ENCODE measurements at places on chromosomes 12 and 14.

- no peak for DNase-seq
Observed at GRCh38 chr12:79098530-79098929, 234.0 kb downstream of the SYT1 start.

DNA sequence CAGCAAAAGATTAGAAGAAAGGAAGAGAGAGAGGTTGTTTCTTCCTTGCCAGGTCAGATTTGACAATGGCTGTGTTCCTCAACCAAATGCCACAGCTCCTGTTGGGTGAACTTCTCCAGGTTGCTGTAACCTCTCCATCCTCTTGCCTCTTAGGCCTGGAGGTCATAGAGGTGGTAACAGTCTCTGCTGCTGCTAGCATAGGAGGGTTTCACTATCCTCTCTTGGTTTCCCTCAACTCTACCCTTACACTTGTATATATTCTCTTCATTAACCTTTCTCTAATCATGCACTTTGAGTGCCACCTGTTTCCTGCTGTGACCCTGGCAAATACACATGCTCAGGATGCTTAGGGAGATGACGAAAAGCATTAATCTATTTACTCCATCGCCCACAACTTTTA is 67.7 kb upstream of the HIF1A start:
- DNase-seq = no peak

DNA sequence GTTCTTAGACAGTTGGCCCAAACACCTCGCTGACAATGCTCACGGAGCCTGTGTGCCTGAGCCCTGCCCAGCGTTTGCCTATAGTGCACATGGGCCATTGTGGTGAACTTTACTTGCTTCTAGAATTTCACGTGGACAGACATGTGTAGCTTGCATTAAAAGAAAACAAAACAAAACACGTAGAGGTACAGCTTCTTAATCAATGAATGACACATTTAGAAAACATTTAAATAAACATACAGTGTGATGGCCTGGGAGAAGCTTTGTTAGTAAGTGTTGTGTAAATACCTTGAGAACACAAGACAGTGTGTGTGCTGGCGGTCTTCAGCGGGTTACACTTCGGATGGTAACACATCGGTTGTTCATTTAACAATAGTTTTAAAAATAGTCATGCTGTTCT is 38.1 kb downstream of the SMOC1 start:
- no peak for DNase-seq

DNA sequence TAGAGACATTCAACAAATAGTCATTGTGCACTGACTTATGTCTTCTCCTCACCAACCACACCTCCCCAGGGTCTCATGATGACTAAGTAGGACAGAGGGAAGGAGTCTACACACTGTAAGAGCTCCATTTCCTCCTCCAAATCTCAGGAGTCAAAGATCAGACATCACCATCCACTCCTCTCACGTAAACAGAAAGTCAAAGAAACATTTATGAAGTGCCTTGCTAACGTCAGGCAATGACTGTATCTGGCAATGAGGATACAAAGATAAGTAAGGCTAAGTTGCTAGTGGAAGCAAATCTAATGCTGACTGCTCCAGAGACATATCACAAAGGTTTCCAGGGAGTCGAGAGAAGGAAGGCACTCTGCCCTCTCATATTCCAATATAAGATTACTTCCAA is 88.9 kb downstream of the SLC2A13 start:
- DNase-seq = no peak

DNA sequence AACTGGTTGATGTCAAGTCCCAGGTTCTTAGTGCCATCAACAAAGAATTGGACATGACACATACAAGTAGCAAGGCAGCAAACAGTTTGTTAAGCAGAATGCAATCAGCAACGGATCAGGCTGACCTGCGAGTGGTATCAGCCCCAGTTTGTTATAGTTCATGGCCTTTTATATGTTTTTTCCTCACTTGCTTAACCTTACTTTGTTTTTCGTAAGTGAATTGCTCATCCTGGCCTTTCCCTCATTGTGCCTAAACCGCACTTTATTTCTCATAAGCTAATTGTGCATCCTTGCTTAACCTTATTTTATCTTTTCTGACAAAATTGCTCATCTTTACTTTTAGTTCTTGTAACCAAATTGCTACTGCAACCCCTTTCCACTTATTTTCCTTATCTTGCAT is 4.1 kb downstream of the ETFBKMT start:
- no peak for DNase-seq

DNA sequence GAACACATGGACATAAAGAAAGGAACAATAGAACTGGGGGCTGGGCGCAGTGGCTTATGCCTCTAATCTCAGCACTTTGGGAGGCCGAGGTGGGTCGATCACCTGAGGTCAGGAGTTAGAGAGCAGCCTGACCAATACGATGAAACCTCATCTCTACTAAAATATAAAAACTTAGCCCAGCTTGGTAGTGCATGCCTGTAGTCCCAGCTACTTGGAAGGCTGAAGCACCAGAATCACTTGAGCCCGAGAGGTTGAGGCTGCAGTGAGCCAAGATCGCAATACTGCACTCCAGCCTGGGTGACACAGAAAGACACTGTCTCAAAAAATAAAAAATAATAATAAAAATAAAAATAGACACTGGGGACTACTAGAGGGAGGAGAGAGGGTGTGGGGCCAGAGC is 154.5 kb downstream of the SEC23A start:
- DNase-seq = no peak

DNA sequence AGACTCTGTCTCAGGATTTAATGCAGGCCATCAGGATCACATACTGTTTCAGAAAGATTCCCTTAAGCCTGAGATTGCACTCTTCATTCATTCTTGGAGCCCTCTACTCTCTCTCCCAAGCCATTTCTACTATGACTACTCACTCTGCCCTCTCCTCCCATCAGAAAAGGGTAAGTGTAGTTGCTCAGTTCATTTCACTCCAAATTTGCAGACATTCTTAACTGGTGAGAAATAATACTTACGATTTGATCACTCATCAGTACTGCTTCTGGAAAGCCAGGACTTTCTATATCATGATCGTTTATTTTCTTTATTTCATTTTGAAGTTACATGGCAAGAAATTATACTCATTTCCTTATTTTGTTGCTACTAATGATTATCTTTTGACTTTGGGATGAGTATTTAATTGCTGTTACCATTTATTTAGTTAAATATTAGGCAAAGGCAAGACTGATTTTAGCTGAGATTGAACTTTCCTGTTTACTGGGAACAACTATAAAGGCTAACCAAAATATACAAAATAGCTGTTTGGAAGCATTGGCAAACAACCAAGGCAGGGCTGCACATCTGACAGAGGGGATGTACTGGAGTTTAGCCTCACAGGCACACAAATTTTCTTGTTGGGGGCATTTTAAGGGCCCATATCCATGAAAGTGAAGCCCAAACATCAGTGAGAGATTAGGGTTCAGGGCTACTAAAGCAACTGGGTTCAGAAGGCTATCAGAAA is 4.1 kb upstream of the RERG start:
- no peak for DNase-seq

GRCh38 chr12:89494411-89495231 is 30.0 kb downstream of the GALNT4 start:
- peak; percentile 57 for DNase-seq

GRCh38 chr14:55152052-55152753 is 23.2 kb downstream of the LGALS3 start:
- DNase-seq = no peak

- no peak for DNase-seq
Observed at GRCh38 chr12:22533155-22533554, 11.2 kb downstream of the C2CD5 start.

- DNase-seq = no peak
Observed at GRCh38 chr12:87163122-87163521, 866.1 kb downstream of the C12orf50 start.

DNA sequence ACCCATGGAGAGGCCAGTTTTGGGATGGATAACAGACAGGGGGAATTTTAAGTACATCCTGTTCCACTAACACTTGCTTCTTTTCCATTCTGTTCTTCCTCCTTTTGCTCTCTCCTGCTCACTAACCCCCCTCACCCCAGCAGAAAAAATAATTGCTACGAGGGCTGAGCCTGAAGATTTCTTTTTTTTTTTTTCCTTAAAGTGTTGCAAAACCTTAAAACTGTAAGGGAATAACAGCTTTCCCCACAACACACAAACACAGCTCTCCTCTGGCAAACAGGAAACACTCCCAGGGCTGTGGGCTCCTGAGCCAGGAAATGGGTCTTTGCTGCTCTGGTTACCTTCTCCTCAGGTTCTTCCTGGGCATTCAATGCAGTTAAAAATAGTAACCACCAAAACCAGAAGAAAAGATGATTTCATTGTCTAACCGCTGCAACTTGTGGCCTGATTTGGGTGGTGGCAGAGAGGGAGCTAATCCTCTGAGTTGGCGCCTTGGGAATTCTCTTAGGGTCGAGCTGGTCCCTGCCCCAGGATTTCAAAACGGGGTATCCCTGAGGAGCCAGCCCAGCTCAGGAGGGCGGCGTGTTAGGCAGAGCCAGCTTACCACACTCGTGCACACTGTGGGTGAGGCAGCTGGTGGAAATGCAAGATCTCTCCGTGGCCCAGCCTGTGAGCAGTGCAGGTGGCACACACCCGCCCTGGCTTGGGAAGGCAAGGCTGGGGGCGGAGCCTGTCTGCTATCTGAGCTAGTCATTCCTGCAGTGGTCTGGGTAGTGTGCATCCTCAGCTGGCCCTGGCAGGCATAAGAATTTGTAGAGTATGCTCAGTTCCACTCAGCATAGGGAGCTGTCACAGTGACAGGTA is 17.1 kb upstream of the EMP1 start:
- peak; percentile 62 for DNase-seq

- no peak for DNase-seq
Observed at GRCh38 chr14:94362614-94363133, 25.7 kb downstream of the SERPINA1 start.

DNA sequence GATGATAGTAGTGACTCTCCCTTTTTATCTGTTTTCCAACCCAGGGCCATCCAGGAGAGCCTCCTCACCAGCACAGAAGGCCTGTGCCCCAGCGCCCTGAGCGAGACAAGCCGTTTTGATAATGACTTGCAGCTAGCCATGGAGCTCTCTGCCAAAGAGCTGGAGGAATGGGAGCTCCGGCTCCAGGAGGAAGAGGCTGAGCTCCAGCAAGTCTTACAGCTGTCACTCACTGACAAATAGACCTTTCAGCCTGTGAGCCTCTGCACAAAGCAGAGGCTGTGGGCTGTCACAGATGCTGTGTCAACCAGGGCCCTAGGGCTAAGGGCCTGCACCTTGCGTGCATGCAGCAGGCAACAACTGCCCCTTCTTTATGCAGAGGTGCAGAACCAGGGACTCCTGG is 11.0 kb downstream of the C12orf76 start:
- DNase-seq = no peak

DNA sequence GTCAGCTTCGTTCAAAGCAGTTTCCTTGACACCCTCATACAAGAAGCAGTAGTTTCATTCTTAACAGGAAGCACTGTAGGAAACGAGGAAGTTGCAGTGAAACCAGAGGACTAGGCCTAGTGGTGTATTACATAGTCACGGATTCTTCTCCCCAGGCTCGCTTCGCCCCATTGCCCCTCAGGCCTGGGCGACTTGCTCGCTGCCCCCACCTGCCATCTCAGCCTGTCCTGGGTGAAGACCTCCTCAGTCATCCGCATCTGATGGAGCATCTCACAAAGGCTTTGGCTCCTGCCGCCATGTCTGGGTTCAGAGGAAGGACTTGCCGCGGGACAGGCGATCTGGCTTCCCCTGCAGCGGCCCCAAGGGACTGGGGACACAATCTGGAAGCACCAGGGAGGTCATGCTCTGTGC is 93.5 kb downstream of the LMNTD1 start:
- DNase-seq = no peak

GRCh38 chr14:72651081-72651480 is 242.8 kb downstream of the DPF3 start:
- no peak for DNase-seq

- no peak for DNase-seq
Observed at GRCh38 chr12:131818821-131819585, 9.2 kb upstream of the MMP17 start.

DNA sequence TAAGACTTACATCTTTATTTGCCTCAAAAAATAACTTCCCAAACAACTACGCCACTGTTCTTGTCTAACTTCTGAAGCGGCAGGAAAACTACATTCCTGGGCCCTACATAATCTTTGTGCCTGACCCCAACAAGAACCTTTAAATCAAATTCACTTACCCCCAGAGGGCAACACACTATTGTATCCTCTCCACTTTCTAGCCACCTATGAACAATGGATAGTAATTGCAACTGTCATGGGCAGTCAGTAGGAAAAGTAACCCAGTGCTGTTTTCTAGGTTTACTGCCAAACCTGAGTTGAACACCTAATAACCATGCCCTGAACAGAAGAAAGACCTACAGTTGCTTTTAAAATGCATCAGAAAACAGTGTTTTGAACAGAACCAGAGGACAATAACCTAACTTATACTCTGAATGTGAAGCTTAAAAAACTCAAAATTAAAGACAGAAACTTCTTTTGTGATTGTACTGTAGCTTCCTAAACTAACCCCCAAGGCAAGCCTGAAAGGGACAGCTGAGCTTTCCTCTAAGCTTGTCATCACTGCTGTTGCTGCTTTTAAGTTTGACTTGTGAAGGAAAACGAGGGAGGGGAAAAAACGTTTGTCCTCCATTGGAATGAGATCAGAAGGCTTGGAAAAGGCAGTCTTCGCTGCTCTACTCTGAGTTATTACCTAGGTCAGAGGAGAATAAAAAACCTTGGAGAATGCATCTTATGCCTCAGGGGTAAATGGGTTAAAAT is 195.7 kb downstream of the SOX5 start:
- DNase-seq = no peak

GRCh38 chr14:96747006-96747405 is 50.2 kb upstream of the VRK1 start:
- DNase-seq = no peak

DNA sequence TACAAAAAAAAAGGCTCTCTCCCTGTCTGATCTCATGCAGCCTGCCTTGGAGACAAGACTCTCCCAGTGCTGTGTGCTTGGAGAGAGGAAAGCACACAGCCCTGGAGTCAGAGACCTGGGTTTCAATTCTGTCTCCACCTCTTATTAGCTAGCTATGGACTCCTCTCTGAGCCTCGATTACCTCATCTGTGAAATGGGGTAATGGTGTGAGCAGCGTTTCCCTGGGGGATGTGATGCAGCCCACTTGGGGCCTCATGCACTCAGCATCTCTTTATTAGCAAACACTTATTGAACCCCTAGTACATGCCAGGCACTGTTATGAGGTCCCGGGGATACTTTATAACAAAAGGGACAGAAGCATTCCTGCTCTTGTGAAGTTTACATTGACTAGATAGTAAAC is 12.5 kb downstream of the SDS start:
- no peak for DNase-seq

DNA sequence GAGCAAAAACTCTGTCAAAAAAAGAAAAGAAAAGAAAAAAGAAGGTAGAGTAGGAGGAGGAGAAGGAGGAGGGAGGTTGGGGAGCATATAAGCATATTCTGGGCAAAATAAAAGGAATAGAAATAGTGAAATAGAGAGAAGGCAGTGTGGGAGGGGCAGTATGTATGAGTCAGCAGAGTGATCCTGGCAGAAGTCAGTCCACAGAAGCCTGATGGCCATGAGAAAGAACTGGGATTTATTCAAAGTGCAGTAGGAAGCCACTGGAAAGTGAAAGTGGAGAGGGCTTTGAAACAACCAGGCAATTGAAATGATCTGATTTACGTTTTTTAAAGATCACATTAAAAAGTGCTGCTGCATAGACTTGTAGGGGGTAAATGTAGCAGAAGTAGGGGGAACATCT is 368.6 kb upstream of the USP15 start:
- no peak for DNase-seq

GRCh38 chr12:75840994-75841355 is 190.6 kb downstream of the PHLDA1 start:
- no peak for DNase-seq

GRCh38 chr12:754851-755562 is 2.6 kb downstream of the WNK1 start:
- DNase-seq = peak; percentile 17

- DNase-seq = no peak
Observed at GRCh38 chr12:4118601-4119156, 154.9 kb upstream of the CCND2 start.

Data from activated naive CD4-positive, alpha-beta T cell treated with Interleukin-2 at 50 U/mL for 16 hours (primary cell).